ENCODE measurements at places on chromosomes 16 and 17.

GRCh38 chr17:82152114-82152513, 54.1 kb upstream of the FASN start:
- DNase-seq = no peak

GRCh38 chr17:42428141-42428944, 5.3 kb upstream of the CAVIN1 start:
- peak; percentile 82 for DNase-seq

DNA sequence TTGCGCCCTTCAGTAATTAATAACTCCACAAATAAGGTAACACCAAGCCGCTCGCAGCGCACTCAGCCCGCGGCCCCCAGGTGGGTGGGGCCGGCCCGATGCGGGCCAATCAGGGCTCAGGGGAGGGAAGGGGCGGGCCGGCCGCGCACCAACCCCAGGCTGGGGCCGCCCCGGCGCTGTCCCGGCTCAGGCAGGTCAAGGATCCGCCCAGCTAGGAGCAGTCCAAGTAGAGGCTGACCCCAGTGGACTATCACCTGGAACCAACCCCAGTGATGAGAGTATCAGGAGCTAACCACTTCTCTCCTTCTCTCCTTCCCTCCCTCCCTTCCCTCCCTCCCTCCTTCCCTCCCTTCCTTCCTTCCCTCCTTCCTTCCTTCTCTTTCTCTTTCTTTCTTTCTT, 110.8 kb downstream of the C16orf78 start:
- peak; percentile 38 for DNase-seq

DNA sequence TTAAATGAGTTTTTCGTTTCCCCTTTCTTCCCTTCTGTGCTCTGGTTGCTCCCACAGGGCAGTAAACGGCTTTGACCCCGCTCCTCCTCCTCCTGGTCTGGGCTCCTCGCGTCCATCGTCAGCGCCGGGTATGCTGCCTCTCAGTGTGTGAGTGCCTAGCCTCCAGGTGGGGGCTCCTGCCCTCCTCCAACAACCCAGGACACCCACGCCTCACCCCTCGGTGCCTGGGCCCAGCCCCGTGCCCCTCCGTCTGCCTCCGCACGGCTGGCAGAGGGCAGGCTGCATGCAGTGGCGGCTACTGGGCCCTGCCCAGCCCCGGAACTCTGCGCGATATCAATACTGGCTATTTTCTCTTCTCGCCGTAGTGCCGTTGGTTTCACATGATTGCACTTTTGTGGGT, 31.2 kb downstream of the NDEL1 start:
- no peak for DNase-seq

GRCh38 chr16:12009462-12009861, 32.9 kb downstream of the SNX29 start:
- DNase-seq = peak; percentile 78

DNA sequence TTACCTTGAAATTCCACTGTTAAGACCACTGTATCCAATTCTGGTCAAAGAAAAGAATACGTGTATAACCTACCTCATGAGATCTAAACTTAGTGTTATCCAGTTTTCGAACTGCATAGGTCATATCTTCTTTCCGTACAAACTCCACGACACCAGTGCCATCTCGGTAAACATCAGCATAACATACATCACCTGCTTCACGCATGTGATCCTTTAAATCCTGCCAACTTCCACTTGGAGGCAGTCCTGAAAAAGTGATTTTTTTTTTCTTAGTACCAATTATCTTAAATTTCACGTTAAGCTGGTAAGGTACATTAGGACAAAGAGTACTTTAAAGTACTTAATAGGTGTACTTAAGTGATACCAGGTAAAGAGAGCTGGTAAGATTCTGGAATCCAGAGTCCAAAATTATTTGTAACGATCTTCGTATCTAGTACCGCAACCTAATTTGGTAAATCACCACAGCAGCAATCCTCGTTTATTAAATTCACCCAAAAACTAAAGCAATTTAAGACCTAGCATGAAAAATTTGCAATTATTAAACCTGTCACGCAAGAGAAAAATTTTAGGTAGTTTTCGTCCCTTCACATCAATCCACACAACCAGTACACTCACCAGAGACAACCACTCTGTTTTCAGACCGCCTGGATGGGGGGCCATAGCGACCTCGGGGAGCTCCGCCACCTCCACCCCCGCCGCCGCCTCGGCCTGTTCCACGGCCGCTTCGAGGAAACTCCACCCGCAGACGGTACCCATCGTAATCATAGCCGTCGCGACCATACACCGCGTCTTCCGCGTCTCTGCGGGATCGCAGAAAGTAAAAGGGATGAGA, 1.1 kb downstream of the SRSF1 start:
- DNase-seq = no peak

GRCh38 chr17:53806473-53806872, 16.3 kb upstream of the KIF2B start:
- DNase-seq = no peak

GRCh38 chr16:17773698-17774101, 302.9 kb upstream of the XYLT1 start:
- no peak for DNase-seq

- no peak for DNase-seq
Measured at GRCh38 chr17:54124456-54124855, 301.7 kb downstream of the KIF2B start.

DNA sequence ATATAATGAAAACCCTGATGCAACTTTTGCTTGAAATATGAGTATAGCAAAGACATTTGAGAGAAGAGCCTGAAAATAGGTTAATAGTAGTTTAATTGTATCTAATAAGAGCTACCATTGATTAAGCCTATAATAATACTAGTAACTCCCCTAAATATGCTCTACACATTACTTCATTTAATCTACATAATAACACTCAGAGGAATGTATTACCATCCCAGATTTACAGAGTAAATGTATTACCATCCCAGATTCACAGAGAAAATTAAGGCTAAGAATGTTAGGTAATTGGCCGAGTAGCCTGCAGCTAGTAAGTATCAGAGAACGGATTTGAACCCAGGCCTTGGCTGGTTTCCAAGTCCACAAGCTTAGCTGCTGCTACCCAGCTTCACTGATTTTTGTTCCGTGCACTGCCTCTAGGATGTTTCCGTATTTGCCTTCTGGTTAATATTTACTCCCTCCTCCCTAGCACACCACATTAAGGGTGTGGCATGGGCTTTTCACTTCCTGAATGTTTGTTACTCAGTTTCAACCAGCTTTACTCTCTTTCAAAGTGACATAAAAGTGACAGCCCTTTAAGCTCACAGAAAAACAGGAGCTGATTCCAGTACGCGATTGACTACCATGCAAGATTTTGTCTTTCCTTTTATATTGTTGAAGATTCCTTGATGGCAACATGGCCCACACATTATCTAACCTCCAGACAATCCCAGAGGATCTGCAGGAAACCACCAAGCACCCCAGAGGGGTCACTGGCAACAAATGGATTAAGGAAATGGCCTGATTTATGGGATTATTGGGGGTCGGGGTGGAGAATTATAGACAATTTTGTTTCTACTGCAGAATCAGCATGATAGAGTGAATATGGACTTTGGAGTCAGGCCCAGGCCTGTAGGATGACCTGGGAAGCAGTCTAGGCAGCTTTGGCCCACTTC, 26.7 kb upstream of the TOX3 start:
- no peak for DNase-seq

- no peak for DNase-seq
Measured at GRCh38 chr16:2819179-2819938, 2.3 kb downstream of the PRSS21 start.

Data from globus pallidus (tissue), 1 donor.